H1 (cell line): ENCODE measurements at places on chromosomes 5 and 9. TPM values are rescaled to one million over a fixed set of nuclear protein-coding genes. Genes with fewer than 3 reads are reported as not detected.

The SLCO6A1 gene
- 0.54 and 0.56 TPM in 2 replicates for total RNA-seq

The FOXI1 gene
- total RNA-seq, result not detected in 2 replicates

The FAXDC2 gene
- 3.7 and 4.8 TPM in 2 replicates for total RNA-seq

The LMBRD2 gene
- 3.9 and 4.1 TPM in 2 replicates for total RNA-seq

The ARRDC1 gene
- 22.0 and 22.2 TPM in 2 replicates for total RNA-seq

The SH3PXD2B gene
- 72.9 and 74.9 TPM in 2 replicates for total RNA-seq

The HSPA4 gene
- 411 and 445 TPM in 2 replicates for total RNA-seq

The RORB gene
- total RNA-seq, result 6.5 and 7.1 TPM in 2 replicates

The KCNV2 gene
- total RNA-seq, result not detected in 2 replicates

The CORO2A gene
- total RNA-seq, result 26.2 and 27.9 TPM in 2 replicates

The ADCY2 gene
- total RNA-seq, result 122 and 131 TPM in 2 replicates

The NIPAL4 gene
- total RNA-seq, result 0.20 and 0.25 TPM in 2 replicates

The CREBRF gene
- 4.7 and 5.0 TPM in 2 replicates for total RNA-seq

The SV2C gene
- total RNA-seq, result 0.08 and 0.24 TPM in 2 replicates

The MAP1B gene
- total RNA-seq, result 120 TPM in 2 replicates

The IL7R gene
- total RNA-seq, result 0.25 TPM in 1 of 2 replicates, not detected in the other

The SRD5A1 gene
- total RNA-seq, result 36.7 and 42.4 TPM in 2 replicates

The IRX1 gene
- 3.9 and 5.1 TPM in 2 replicates for total RNA-seq

The PDE6A gene
- not detected in 2 replicates for total RNA-seq

The SPEF2 gene
- total RNA-seq, result 0.73 and 1.3 TPM in 2 replicates

The MARVELD2 gene
- 31.0 and 31.4 TPM in 2 replicates for total RNA-seq

The CD74 gene
- total RNA-seq, result 45.9 and 48.6 TPM in 2 replicates

The ACOT12 gene
- total RNA-seq, result 0.33 TPM in 1 of 2 replicates, not detected in the other

The PCDHB16 gene
- 5.2 and 5.9 TPM in 2 replicates for total RNA-seq

The MROH2B gene
- total RNA-seq, result not detected in 2 replicates

The ZNF622 gene
- total RNA-seq, result 30.8 and 30.9 TPM in 2 replicates
